ENCODE measurements at places on chromosomes 16 and 17.

DNA sequence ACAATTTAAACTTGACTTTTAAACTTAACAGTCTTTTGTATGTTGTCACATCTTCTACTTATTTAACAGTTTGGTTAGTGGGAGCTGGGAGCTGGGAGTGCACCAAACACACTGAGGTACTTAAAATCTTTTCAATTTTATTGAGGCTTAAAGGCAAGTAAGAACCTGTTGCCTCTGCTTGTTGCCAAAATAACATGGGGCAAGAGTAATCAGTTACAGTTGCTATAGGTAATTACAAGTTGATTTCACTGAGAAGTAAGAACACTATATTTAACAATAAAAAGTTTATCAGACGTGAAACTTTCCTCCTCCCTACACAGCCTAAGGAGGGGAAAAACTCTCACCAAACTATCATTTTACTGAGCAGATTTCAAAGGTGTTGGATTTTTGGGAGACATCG is 135.2 kb downstream of the FTO start:
- DNase-seq: no peak

GRCh38 chr17:81553616-81554181 is 1.5 kb upstream of the FAAP100 start:
- DNase-seq: peak; percentile 17

GRCh38 chr16:50267151-50267631 is 840 bp downstream of the ADCY7 start:
- DNase-seq: no peak

GRCh38 chr16:85172455-85173145 is 60.3 kb upstream of the CIBAR2 start:
- DNase-seq: no peak

GRCh38 chr16:57572978-57573728 is 30.7 kb downstream of the ADGRG5 start:
- no peak for DNase-seq

Measured in Jurkat, Clone E6-1 (cell line).